ENCODE measurements at places on chromosomes 3 and 15.

DNA sequence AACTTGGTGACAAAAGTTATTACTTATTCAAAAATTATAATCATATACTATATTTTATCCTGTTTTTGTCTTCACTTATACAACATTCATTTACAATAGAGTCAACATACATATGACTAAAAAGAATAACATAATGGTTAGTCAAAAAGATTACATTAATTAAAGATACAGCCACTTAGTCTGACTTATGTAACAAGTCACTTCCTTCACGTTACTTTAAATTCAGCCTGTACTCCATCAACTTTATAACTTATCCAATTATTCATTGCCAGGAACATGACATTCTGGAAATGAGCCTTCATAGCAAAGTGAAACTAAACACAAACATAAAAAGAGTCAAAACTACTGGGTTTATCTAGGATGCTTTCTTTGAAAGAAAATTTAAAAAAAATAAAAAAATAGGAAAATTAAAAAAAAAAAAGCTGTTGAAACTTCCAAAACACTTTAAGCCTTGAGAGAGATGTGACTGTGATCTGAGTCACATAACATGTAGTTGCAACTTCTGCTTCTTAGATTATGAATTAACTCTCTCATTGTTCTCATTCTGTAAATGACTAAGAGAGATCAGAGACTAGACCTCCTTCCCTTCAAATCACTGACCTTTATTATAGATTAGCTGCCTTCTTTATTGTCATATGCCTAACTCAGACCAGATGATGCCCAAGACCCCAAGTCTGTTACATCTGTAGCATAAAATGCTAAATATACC, 107.8 kb downstream of the MYRIP start:
- no peak for DNase-seq

DNA sequence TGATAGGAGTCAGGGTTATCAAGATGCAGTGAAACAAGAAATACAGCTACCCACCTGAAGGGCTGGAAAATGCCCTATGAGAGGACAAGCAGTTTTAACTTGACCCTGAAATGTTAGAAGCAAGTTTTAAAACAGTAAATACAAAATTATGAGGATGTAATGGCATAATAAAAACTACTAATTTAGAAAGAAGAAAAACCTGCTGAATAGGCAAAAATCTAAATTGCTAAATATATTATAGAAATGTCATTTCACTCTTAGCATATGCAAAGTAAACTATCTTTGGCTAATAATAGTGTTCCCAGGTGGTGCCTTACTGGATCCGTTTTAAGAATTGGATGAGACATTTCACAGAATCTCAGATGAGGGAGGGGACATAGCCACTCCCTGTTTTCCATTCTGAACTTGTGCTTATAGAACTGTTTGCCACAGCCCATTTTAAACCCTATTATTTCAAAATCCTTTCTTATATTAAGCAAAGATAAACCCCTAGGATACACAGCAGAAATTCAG, 294.6 kb downstream of the LSAMP start:
- no peak for DNase-seq

GRCh38 chr3:55090291-55090690, 162.4 kb upstream of the LRTM1 start:
- DNase-seq = no peak

- DNase-seq = no peak
Measured at GRCh38 chr3:128409624-128410581, 56.8 kb downstream of the DNAJB8 start.

GRCh38 chr3:64049832-64050231, 26.5 kb upstream of the PSMD6 start:
- no peak for DNase-seq

GRCh38 chr3:46351646-46352045, 2.3 kb upstream of the CCR2 start:
- DNase-seq = peak; percentile 18

DNA sequence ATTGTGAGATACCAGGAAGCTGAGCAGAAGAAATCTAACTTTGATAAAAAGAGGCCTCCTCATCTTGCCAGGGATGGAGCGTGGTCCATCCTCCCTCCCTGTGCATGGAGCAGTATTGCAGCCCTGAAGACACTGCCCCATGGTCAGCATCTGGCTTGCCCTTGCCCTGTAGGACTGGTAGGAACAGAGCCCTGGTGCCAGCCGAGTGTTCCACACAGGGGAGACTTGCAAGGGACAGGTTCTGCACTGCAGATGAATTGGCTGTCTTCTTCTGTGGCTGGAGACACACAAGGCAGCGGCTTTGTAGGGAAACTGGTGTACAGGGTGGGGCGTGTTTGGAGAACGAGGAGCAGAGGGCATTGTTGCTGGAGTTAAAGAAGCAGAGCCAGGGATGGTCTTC, 110.5 kb downstream of the APBA2 start:
- DNase-seq = no peak

- DNase-seq = no peak
Measured at GRCh38 chr15:62391641-62392262, 226.7 kb upstream of the C2CD4B start.

DNA sequence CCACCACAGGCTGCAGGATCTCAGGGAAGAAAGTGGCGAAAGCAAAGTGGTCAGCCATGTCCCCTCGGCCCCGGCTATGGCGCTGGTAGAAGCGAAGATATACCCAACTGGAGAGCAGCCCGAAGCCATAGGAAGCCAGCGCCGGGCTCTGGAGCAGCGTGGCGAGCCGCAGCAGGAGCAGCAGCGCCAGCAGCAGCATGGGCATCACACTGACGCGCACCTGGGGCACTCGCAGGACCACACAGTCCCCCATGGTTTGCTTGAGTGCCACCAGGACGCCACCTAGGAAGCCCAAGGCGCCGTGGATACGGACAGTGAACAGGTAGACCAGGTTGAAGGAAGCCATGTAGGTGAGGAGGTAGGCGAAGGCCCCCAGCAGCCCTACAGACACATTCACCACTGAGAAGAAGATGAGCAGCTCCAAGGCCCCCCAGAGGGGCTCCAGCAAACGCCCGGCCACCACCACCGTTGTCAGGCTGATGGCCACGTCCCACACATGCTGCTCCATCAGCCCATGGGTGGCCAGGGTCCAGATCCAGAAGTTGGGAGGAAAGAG, 888 bp downstream of the TMEM115 start:
- no peak for DNase-seq

- DNase-seq = peak; percentile 61
Measured at GRCh38 chr15:66251790-66252684, 1.5 kb downstream of the MEGF11 start.

- DNase-seq = no peak
Measured at GRCh38 chr3:175430983-175431773, 572.0 kb downstream of the NAALADL2 start.

DNA sequence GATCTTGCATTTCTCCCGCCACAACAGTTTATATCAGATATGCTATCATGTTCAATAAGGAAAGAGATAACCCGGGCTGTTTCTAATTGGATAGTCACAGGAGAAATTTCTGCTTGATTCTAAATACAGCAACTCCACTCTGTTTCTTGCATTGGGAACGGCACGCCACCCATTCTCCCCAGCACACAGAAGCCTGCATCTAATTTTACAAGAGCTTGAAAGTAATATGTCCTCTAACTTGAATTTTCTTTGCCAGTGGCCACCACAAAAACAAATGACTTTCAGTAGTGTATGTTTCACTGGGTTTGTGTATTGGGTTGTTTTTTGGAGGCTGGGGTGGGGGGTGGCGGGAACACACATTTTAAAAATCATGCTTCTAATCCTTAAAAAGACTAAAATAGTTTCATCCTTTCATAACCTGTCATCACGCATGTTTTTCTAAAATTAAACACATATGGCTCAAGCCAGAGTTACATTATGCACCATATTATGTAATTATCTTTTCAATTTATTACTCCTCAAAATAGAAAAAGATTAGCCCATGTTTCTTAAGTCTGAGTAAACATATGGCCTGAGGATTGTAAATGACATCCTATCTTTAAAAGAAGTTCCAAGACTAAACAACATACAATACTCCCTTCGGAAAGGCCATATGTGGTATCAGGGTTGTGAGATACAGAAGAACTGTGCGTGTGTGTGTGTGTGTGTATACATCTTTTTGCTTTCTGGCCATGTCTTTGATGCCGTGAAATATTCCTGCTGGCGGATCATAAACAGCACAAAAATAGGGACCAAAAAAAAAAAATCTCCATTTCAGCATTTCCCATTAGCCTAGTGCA, 176.3 kb downstream of the FOXP1 start:
- DNase-seq = no peak

DNA sequence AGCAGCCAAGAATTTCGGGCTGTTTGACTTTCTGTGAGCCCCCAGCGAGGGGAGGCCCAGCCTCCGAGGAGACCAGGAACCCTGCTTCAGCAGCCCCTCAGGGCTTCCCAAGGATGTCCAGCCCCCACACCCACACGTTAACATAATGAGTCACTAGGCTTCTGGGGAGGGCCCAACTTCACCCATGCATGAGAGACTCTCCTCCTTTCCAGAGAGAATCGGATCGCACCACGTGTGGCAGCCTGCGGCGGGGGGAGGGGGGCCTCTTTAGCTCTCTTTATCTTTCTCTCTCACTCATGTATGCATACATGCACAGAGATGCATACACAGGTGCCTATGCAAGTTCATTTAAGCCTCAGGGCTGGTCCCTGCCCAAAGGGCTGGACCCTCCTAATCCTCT, 3.1 kb upstream of the AP2M1 start:
- peak; percentile 75 for DNase-seq

- no peak for DNase-seq
Measured at GRCh38 chr3:98581474-98581873, 11.9 kb downstream of the CPOX start.

DNA sequence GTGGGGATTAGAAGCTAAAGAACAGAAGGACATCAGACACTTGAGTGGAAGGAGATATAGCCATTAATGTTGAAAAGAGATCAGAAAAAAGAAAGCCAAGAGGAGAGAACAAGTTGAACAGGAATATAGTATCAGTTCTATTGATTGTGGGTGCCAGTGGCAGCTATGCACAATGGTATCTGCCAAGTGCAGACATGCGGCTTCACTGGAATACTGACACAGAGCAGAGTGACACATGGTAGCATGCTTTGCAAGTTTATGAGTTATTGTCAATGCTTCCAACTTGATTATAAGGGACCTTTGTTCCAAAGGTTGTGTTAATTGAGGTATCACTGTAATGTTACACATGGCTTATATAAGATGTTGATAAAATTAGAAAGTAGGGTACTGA, 42.0 kb upstream of the TP63 start:
- no peak for DNase-seq

DNA sequence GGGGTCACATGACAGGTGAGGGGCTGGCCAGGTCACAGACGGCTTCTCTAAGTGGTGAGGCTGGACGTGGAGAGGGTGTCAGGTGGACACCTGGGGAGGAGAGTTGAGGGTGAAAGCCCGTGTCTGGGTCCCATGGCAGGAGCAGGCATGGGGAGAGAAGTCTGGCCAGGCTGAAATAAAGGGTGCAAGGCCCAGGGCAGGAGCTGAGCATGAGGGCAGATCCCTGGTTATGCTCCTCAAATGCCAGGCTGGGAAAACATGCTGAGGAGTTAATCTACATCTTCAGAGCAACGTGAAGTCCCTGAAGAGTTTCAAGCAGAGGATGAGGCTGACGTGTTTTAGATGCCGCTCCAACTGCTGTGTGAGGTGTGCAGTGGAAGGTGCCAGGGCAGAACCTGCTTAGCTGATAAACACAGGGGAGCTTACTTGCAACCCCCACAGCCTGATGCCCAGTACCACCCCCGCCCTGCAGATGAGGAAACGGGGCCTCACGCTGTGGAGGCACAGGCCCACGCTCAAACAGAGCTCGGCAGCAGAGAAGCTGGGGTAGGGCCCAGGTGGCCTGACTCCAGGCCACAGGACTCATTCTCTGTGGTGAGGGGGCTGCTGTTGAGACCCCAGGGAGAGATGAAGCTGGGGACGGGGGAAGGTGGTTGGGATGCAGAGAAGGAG, 40.5 kb downstream of the HCN4 start:
- DNase-seq = no peak

DNA sequence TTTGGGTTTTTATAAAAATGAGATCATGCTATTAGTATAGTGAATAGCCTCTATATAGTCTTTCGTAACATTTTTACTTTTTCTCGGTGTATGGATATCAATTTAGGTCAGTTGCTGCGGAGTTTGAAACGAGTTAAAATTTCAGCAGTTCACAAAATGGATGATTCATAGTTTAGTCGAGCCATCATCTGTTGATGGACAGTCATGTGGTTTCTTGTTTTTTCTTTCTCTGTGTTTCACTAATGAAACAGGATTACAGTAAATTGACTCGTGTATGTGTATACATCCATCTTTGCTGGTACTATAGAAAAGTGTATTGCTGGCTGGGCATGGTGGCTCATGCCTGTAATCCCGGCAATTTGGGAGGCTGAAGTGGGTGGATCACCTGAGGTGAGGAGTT, 106.8 kb downstream of the IGF1R start:
- DNase-seq = no peak

GRCh38 chr3:87270908-87271700, 5.3 kb downstream of the POU1F1 start:
- no peak for DNase-seq

GRCh38 chr3:122255757-122256439, 69.2 kb upstream of the CSTA start:
- no peak for DNase-seq

GRCh38 chr3:129358772-129359371, 69.6 kb downstream of the EFCAB12 start:
- peak; percentile 59 for DNase-seq

- DNase-seq = no peak
Measured at GRCh38 chr3:64151342-64151871, 73.9 kb downstream of the PRICKLE2 start.

Measured in H54 (cell line).